ENCODE measurements at places on chromosomes 5 and 9.

DNA sequence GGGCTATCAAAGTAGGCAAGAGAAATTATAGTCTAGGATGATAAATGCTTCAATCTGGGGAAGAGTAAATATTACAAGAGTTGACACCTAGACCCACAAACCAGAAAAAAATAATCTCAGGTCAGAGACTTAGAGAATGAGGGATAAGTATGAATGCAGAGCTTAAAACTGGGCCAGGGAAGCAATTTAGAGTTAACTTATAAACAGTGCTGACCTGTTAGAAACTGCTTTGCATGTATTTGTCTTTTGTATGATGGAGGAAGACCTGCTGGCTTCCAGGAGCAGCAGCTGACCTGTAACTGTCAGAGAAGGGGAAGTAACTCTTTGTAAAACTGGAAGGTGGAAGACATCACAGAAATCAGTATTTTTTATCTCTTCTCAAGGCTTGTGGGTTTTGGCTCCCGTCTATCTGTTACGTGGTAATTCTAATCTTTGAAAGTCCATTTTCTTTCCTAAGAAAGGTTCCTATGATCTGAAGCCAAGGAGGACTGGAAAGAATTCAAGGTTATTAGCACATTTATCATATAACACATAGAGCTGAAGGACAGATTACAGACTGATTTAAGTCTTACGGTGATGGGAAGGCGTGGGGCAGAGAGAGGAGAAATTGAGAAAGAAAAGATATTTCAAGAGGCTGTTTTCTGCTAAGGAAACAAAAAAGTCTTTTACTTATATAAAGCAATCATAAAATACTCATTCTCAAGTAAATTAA is 114.7 kb upstream of the ADAMTS19 start:
- DNase-seq, result no peak

DNA sequence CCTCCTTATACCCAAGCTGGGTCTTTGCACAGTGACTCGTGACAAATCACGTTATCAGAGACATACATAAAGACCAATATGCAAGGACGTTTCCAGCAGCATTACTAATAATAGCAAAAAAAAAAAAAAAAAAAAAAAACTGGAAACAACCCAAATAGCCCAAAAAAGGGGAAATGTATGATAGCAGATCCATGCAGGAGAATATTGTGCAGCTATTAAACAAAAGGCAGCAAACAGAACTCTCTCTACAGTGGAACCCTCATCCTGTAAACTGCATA is 37.7 kb downstream of the C5orf15 start:
- no peak for DNase-seq

DNA sequence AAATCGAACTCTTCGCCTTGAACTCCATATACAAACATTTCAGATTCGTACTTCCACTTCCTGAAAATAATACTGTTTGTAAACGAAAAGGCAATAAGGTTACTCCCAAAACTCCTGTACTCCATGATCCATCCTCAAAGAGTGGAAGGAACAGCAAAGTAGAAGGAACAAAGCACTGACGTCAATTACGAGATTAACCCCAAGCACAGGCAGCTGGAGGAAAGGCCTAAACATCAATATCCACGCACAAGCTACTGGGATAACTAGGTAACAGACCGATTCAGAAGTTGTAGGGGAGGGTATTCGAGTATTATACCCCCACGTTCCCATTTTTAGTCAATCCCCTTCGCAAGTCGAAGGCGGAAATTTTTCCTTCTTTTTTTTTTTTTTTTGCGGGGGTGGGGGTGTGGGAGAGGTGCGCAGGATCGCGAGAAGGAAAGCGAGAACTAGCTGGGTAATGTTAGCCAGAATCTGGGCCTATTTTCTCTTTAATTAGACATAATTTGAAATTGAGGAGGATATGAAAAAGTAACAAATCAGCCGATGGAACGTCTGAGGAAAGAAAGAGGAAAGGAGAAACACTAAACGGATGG is 909 bp downstream of the AFF4 start:
- DNase-seq, result no peak

GRCh38 chr5:99061711-99062110 is 132.9 kb upstream of the CHD1 start:
- DNase-seq, result no peak

DNA sequence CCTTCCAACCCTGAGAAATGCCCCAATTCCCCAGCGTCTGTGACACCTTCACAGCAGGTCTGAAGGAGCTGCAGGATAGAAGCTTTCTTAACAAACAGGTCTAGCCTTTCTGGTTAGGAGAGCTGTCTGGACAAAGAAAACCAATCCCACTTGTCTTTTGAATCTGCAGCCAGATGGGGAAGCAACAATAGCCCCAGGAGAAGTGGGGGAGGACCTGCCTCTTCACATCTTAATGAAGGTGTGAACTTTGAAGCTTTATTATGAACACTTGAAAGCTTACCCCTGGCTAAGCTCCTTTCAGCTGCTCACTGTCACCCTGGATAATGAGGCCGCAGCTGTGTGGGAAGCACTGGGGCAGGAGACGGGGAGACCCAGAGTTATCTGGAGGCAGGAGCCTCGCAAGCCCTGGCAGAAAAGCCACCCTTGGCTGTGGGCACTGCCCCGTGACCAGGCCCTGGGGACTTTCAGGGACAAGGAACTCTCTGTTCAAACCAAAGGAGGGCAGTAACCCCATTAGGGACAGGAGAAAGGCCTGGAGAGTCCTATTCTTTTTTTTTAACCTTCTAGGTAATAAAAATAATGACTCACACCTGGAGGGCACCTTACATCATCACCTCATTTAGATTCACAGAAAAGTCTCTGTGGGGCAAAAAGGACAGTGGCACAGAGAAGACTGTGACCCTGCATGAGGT is 151.8 kb upstream of the RAD23B start:
- no peak for DNase-seq

DNA sequence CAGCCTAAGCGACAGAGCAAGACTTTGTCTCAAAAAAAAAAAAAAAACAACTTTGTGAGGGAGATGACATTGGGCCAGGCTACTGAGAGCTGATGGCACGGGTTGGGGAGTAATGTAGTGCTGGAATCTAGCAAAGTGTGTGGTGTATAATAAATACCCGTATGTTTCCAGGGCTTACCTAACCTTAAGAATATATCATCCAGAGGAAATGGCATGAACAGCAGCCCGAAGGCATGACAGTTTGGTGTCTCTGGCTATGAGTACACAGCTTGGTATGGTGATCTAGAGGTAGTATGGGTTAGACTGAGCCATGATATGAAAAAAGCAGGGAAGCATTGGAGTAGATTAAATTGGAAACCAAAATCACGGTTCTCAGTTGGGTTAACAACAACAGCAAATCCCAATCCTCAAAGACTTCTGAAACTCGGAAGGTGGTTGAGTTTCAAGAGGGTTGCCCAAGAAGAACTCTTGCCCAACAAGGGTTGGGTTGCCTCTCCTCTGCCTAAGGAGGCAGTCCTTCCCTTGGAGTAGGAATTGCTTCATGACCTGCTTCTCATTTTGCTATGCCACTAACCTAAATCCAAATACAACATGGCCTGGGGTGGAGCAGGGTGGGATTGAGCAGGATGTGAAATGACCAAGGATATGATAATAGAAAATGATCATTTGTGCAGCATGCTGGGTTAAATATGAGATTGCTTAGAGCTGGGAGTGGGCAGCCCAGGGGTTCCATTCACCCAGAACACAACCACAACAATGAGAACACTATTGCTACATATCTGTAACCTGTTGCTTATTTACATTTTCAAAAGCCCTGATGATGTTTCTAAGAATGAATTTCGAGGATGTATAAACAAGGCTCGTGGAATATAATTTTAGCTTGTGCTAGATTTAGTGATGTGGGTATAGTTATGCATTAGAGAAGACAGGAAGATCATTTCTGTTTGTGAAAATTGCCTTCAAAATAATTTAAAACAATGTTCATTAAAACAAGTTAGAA is 64.6 kb upstream of the ZFR start:
- no peak for DNase-seq

DNA sequence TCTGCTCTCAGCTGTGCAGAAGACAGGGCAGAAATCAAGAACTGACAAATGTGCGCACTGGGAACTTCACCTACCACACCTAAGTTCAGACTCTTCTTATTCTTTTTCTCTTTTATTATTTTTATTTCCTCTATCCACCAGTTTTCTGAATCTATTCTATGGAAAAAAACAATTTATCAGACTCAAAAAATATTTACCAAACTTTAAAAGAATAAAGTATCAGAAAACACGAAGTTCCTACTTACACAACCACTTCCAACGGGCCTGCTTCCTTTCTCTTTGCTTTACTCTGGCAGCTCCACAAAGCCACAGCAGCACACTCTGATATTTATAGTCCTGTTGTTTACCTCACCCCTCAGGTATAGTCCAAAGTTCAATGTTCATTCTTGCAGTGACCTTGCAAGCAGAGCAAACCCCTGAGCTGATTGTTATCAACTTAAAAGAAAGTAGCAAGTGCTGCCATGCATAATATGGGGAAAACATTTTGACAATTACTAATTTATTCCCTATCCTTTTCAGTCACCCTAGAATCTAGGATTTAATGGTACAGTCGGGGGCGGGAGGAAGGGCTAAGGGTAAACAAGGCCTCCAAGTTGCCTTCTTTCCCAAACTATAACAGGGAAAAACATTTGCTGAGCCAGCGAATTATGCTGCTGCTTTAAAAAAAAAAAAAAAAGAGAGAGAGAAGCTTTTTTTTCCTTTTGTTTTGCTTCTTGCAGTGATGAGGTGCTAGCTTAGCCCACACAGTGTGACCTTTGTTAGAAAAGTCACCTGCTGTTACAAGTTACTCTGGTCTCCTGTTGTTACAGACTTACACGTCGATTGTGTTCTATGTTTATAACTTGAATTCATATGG is at the start of gene SELENOP:
SELENOP (minus strand) TSS at position 302 of the 856 bp plus-strand sequence. CDS start 3,539 bp downstream, outside the sequence.
- no peak for DNase-seq

DNA sequence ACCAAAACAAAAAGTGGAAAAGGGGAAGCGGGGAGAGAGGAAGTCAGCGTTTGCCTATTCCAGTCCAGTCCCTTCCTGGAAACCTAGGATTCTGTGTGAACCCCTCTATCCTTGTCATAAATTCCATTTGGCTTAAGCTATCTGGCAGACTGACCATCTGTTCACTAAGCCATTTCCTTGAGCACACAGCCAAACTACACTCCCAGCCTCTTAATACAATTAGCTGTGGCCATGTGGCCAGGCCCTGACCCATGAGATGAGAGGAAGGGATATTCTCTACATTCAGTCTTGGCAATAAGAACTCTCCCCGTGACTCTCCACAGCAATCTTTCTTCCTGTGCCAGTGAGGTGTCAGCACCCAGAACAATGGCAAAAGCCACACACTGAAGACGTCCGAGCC is 424.8 kb downstream of the TLE1 start:
- DNase-seq, result no peak

GRCh38 chr5:78751872-78752271 is 103.3 kb upstream of the LHFPL2 start:
- DNase-seq, result no peak

GRCh38 chr5:1936901-1937300 is 54.2 kb upstream of the IRX4 start:
- DNase-seq, result no peak

- no peak for DNase-seq
These were observed 60.1 kb upstream of the BASP1 start for GRCh38 chr5:17157294-17157693.

- no peak for DNase-seq
These were observed 208.6 kb downstream of the DRD1 start for GRCh38 chr5:175235251-175235960.

DNA sequence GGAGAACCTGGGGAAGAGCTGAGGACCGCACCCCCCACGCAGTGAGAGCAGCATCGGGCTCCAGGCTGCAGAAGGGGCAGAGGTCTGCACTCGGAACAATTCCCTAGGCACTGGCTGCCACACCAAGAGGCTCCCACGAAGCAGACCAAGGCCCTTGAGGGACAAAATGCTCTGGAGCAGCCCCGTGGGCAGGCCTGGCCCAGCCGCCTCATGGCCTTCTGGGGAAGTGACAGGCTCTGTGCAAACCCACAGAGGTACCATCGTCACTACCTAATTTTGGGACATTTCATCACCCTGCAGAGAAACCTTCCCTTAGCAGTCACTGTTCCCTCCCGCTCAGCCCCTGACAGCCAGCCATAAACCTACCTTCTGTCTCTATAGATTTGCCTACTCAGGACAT is 15.9 kb downstream of the FBXW5 start:
- no peak for DNase-seq

DNA sequence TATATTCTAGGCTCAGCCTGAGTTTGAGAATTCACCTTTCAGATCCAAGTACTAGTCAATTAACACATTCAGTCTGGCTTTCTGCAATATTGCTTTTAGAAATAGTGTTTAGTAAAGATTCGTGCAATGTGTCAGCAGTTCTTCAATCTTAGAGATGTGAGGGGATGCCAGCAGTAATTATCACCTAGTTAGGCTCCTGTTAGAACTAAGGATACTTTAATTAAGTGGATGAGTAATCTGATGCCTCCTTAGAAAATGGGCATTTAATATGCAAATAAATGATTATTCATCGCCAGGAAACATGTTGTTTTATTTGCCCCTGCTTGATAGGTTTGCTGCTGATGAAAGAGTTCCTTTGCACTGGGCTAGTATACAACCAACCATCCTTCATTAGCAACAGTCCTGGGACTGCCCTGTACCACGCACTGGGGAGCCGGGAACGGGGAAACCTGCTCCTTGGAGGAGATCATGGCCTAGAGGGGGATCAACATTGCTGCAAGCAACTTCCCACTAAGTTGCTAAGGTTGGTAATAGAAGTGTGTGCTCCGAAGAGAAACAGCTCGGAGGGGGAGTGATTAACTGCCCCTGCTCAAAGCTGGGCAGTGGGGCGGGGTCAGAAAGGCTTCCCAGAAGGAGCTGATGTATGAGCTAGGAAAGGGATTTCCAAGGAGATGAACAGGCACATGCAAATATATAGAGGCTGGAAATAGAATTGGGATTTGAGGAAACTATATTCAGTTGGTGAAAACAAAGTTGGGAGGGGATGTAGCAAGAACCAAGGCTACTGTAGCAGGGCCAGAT is 231.8 kb downstream of the DRD1 start:
- DNase-seq, result no peak

- DNase-seq, result no peak
These were observed 12.9 kb upstream of the SLCO6A1 start for GRCh38 chr5:102511666-102512065.

DNA sequence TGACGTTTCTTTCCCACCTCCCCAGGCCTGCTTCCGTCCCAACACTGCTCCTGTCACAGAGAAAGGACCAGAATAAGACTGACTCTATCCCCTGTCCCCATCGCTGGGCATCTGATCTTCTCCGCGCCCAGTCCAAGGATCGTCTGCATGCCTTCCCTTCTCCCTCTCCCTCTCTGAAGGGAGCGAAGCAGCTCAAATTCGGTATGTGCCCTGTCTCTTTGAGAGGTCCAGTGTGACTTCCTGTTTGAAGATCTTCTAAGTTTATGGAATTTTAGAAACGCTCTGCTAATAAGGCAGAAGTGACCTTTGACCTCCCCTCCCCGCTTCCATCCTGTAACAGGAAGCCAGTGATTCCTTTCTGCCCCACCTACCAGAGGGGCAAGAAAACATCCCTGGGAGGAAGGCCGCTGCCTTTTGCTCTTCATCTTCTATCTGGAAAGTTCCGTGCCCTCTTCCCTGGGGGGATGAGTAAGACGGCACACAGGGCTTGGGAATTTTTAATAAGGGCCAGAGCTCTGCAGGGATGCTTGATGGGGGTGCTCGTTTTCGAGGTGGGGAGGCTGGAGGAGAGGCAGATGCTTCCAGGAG is 40.7 kb upstream of the RNU6ATAC start:
- DNase-seq, result no peak

GRCh38 chr5:66896171-66896570 is 300.0 kb downstream of the MAST4 start:
- no peak for DNase-seq
